Stimulated activated CD4-positive, alpha-beta T cell treated with anti-CD3 and anti-CD28 coated beads, Interleukin-4, amount 100 ng/mL, for 24 hours (primary cell): ENCODE measurements at places on chromosomes 7 and 10.

GRCh38 chr10:119235356-119235755, 28.0 kb downstream of the GRK5 start:
- DNase-seq, result no peak

GRCh38 chr7:153590571-153590970, 461.6 kb upstream of the DPP6 start:
- DNase-seq, result no peak

- no peak for DNase-seq
Measured at GRCh38 chr7:148672041-148672440, 26.7 kb upstream of the CUL1 start.

- DNase-seq, result peak; percentile 66
Measured at GRCh38 chr10:122298598-122299301, 27.7 kb downstream of the BTBD16 start.

- DNase-seq, result no peak
Measured at GRCh38 chr7:7554649-7555575, 11.8 kb upstream of the MIOS start.

DNA sequence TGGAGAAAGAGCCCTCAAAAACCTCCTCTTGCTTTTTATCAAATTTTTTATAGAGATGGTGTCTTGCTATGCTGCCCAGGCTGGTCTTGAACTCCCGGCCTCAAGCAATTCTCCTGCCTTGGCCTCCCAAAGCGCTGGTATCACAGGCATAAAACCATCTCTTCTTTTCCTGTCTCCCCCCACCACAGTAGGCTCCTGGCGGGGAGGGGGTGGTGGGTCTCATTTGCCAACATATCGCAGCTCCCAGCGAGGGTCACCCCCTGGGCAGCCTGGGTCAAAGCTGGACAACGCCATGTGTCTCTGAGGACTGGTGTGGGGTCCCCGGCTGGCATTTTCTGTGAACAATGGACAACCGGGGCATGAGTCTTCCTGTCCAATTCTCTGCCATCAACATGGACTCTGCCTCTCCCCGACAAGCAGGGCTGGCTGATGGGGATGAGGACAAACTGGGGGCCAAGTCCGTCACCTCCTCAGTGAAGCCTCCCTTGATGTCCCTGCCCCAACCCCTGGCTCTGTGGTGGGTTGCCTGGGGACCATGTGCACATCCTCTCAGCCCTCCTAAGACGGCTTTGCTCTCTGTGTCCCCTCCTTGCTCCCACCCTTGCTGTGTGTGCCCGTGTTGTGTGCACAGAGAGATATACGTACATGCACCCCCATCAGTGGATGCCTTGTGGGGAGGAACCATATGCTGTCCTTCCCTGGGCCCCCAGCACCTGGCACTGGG, 86.4 kb upstream of the GNA12 start:
- DNase-seq, result no peak

DNA sequence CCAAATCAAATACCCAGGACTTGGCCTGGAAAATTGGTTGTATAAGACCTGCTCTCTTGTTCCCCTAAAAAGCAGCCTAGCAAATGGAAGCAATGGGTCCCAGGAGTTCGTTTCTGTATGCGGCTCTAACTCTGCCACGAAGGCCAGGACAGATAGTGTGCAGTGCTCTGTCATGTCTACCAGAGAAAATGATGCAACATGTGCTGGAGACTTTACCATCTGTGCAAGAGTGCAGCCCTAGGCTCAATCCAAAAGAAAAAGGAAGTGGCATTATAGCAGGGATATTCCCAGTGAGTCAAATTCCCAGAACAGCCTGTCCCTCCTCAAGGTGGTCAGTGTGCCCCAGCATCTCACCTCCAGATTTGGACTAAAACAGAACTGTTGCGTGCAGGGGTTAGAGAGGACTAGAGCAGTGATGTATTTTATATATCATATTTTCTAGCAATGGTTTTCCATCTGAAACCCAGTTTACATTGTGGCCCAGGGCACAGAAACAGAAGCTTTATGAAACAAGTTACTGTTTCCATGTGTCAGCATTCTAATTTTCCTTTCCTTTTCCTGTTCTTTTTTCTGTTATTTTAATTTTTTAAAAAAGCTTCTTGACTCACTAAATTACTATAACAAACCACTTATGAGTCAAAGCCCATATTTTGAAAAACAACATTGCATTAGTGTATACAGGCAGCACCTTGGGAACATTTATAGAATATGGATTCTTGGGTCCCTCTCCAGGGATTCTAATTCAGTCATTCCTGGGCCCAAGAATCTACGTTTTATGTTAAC, 311.2 kb downstream of the RNLS start:
- peak; percentile 7 for DNase-seq

GRCh38 chr7:28195910-28196620, 15.5 kb upstream of the JAZF1 start:
- DNase-seq, result no peak

GRCh38 chr10:51198170-51198569, 123.9 kb downstream of the PRKG1 start:
- no peak for DNase-seq

GRCh38 chr10:113151190-113151666, 201.2 kb downstream of the TCF7L2 start:
- DNase-seq, result no peak

GRCh38 chr10:67839951-67840350, 2.0 kb upstream of the DNAJC12 start:
- no peak for DNase-seq

- DNase-seq, result no peak
Measured at GRCh38 chr7:140990193-140990962, 24.4 kb downstream of the MRPS33 start.

- DNase-seq, result no peak
Measured at GRCh38 chr10:104339469-104340110, 1.3 kb upstream of the ITPRIP start.

DNA sequence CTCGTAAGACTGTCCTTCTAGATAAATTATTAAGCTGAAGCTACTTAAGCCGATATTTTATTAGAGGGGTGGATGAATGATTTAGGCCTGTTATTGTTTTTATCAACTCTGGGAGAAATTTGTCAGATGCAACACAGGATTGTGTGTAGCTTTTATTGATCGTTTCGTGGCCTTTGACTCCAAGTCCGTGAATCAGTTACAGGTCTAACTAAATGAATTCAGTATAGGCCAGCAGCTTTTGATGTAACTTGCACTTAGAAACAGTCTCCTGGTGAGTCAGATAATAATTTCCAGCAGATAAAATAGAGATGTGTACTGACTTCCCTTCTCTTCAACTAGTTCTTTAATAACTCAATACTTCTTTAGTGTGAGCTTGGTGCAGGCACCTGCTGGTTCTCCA, 341.7 kb upstream of the SMIM30 start:
- DNase-seq, result no peak

DNA sequence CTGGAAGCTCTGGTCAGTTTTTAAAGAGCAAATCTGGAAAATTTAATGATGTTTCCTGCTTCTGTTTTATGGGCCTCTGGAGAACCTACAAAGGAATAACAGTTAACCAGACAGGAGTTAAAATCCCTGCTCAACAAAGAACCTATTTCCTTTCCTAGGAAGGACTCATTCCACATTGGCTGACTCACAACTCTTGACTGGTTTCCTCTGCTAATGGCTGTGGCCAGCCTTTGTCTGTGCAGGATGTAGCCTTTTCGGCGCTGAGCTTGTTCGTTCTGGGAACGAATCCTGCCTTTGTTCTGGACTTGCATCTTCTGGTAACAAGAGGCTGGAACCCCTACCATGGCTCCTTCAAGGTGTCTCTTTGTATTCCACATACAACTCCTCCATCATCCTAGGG, 112.8 kb upstream of the PDCD4 start:
- DNase-seq, result no peak

DNA sequence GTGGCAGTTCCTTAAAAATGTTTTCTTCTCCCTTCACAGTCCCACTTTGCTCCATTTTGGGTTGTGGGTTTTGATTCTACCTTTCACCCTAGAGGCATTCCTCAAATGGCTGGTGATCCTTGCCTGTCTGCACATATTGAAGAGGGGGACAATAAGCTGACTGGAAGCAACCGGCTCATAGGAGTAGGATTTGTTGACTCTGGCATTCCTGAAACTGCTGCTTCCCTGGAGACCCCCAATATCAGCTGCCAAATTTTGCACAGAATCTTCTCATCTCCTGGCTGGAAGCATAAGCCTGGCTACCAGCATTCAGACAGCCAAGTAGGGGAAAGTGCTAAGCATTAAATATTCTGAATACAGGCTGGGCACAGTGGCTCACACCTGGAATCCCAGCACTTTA, 53.7 kb downstream of the KIF5B start:
- DNase-seq, result no peak

DNA sequence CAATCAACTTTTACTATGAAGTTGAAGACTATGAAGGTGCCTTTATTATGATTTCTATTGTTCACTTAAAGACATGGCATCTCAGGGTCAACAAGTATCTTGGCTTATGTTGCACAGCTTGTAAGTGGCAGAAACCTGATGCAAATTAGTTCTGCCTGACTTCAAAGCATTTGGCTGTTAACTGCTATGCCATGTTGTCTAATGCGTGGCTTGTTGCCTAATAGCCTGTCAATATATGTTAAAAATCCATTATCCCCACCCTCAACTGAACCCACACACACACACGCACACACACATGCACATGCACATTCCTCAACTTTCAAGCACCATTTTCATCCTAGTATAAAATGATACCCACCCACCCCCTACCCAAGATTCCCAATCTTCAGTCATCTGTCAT, 217.1 kb downstream of the NRG3 start:
- no peak for DNase-seq

DNA sequence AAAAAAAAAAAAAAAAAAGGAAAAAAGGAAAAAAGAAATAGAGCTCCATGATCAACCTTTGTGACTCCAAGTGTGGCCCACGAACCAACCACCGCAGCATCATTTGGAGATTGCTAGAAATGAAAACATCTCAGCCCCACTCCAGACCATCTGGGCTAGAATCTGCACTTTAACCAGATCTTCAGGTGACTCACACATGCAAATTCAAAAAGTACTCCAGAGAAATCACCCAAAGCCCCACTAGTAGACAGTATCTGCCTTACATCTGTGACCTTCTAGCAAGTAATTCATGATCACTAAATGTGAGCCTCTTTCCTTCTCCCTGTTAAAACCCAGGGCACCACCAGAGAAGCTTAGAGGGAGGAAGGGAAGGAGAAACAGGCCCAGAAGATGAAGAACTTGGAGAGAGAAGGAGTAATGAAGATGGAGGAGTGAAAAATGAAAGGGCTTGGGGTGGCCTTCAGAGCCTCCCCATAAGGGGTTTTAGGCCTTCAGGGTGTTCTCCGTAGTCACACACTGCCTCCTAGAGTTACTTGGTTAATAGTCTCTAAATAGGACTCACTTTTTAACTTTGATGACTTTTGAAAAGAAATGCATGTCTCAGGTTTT, 94.0 kb downstream of the SLC37A3 start:
- DNase-seq, result peak; percentile 27

GRCh38 chr10:121409466-121410104, 188.7 kb downstream of the FGFR2 start:
- no peak for DNase-seq

DNA sequence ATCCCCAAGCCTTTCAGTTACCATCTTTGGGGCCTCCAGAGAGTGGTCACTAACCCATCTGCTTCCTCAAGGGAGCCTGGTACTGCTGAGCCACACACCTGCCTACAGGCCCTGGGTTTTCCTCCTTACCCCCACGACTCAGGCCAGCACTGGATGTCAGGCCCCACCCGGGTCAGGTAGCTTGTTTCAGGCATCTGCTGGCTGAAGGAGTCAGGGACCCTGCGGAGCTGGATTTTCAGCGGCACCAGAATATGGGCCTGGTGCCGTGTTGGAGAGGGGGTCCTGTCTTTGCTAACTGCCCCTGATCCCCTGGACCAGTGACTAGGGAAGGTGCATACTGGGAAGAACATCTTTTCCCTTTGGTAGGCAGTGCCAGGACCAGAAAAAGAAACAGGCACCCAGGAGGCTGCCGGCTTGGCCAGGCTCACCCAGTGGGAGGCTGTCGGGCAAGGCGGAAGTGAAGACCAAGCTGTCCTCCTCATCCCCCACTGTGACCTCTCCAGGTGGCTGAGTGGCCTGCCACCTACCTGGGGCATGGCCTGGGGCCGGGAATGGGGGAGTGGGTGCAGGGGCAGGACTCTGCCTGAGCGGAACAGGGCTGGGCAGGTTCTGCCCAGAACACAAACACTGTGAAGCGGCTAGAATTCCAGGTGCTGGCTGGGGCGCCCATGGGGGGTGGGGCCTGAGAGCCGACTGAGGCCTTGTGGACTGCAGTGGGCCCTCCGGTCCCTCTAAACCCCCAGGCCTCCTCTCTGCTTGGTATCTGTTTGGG, 12.4 kb upstream of the SAMD8 start:
- DNase-seq, result no peak

DNA sequence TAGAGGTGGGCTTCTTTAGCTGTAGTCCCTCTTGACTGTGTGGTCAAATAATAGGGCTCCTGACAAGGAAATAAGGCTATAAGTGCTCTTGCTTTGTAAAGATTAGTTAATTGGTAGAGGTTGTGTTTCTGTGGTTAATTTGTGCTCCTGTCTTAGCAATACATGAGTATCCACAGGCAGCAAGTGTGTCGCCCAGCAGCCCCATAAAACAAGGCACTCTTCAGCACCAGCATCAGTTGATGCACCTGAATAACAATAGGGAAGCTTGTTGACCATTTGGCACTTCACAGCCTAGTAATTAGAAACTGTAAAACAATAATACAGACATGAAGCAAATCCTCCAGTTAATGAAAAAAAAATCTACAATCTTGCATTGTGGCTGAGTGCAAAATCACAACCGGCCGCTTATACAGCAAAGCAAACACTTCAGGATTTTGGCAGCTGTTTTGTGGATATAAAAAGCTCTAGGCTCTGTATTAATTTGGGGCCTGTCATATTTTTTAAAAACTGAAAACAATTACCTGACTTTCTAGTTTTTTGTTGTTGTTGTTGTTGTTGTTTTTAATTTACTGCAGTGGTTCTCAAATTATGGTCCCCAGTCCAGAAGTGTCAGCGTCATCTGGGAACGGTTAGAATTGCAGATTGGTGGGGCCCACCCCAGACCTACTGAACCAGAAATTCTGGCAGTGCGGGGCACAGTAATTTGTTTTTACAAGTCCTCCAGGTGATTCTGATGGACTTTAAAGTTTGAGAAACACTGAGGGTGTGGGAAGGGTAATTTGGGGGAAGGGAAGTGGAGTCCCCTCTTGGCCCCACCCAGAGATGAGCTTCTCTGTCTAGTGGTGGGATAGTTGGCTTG, 56.8 kb downstream of the AUTS2 start:
- DNase-seq, result no peak

DNA sequence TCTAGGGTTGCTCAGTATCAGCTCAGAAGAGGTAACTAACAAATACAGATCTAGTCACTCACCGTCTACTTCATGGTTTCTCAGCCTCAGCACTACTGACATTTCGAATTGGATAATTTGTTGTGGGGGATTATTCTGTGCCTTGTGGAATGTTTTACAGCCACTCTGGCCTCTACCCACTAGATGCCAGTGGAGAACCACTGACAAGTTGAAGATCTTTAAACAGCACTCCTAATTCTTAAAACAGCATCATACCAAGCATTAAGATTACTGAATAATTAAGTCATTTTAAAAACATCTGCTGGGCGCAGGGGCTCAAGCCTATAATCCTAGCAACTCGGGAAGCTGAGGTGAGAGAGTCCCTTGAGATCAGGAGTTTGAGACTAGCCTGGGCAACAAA, 82.6 kb downstream of the UPF2 start:
- DNase-seq, result no peak

GRCh38 chr7:124898531-124898930, 31.1 kb downstream of the POT1 start:
- DNase-seq, result no peak
